ENCODE measurements at places on chromosomes 12 and 14. TPM values are rescaled to one million over a fixed set of nuclear protein-coding genes. Genes with fewer than 3 reads are reported as not detected.
A peak's percentile ranks its signal among the peaks of the same experiment; 100 is the strongest.

DNA sequence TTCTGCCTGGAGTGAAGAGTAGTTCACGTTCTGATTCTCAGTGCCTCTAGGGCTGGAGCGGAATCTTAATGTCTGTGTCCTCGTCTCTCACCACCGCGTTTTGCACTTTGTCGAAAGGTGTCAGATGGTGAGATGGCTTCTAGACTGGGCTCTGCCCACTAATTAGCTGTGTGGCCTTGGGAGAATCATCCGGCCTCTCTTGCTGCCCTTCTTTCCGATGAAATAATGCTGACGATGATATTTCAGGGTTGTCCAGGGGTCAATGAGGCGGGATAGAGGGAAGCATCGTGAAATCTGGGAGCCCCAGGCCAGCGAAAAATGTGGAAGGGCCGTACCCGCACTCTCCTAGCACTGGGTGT, 811 bp upstream of the GALNT16 start:
- DNase-seq = no peak

The ETFRF1 gene
- 17.1 TPM for total RNA-seq

DNA sequence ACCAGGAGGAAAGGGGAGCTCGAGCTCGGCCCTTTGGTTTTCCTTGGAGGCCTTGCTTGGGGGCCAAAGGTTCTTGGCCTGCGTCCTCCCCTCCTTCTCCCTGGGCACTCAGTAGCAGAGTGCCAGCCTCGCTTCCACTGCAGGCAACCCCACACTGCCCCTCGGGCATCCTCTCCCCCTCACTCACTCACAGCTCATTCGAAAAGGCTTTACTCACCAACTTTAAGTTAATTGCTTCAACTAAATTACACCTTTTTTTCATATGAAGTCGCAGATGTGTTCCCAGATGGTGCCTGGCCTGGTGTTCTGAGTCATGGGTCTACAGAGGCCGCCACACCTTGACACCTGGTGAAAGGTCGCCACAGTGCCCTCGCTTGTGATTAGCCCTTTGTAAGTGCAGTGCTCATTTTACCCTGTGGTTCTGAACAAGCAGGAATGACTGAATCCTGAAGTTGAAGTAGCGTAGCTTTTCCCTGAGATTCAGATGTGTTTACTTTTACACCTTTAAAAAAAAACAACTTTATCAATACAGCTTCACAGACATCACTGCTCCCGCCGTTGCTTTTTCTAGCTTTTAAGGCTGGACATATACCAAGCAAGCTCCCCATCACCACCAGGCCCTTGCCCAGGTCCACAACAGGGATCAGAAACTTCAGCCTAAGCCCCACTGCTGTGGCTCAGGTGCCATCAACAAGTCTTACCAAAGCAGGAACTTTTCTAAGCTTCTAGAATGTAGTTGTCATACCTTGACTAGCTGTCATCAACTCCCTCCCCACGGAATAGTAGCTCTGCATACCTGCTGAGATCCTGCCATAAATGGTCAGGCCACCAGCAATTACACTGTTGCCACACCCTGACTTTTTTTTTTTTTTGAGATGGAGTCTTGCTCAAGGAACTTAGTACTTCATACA, 20.3 kb upstream of the ADIPOR2 start:
- no peak for DNase-seq

- peak; percentile 41 for DNase-seq
Observed at GRCh38 chr12:67647181-67647798, 1.3 kb upstream of the DYRK2 start.

DNA sequence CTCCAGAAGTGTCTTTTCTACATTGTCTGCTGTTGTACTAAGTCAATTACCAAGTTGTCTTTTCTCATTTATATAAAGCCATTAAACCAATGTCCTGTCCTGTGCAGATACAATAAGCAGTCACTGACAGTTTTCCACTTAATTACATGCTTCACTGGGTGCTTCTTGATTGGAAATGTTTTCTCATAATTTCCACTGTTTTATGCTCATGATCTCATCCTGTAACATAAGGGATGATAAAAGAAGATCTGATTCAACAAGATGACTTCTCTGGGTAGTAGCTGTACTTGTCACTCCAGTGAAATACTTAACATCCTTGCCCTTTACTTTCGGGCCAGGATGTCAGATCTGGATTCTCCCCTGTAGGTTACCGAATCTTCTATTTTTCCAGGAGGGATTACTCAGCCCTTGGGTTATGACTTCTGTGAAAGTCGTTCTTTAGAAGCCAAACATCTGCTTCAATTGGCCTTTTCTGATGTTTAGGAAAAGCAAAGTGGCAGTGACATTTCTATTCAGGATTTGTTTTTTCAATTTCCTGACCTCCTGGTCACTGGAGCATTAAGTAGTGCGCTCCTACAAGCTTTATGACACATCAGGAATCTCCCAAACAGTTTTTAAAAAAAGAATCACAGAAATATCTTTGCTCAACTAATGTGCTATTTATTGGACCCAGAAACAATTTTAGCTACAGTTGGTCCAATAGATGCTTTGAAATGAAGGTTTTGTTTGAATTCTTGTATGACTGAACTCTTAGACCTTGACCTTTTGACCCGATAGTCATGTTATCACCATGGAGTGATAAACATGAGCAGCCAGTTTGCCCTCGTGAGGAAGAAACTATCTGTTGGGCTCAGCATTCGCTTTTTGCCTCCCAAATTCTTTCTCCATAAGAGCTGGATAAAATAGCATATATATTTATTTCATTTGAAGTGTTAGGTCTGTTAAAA, 234.5 kb upstream of the SSTR1 start:
- no peak for DNase-seq
